Esophagus muscularis mucosa (tissue), 4 donors: ENCODE measurements at places on chromosomes 6 and 20.
A peak's percentile ranks its signal among the peaks of the same experiment; 100 is the strongest.

- H3K4me3 ChIP-seq, result no peak overlapping the region
- H3K36me3 ChIP-seq, result no peaks in the 10 kb centered on the region
- H3K27ac ChIP-seq, result no peak overlapping the region
- H3K27me3 ChIP-seq, result no peaks in the 10 kb centered on the region
- no peak for DNase-seq
Observed at GRCh38 chr6:4377603-4378002, 242.2 kb upstream of the ECI2 start.

DNA sequence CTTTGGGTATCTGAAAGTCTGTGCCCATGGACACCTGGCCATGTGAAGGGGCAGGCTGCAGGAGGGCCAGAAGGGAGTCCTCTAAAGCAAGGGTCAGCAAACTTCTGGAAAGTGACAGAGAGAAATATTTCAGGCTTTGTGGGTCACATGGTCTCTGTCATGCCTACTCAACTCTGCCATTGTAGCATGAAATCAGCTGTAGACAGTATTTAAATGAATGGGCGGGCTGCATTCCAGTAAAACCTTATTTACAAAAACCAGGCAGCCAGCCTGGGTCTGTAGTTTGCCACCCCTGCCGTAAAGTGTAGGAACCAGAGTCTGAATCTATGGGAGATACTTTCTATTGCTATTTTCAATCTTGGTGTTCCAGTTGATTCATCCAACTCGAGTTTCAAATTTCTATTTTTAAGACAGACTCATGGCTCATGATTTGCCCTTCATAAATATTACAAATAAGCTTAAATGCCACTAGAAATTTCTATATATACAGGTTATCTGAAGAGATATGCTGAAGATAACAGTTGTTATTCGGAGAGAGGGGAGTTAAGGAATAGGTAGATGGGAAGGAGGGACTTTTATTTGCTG, 19.0 kb upstream of the ADGRF4 start:
- no peak overlapping the region for H3K27ac ChIP-seq
- DNase-seq, result no peak
- H3K4me3 ChIP-seq, result no peak overlapping the region
- no peaks in the 10 kb centered on the region for H3K36me3 ChIP-seq

GRCh38 chr20:58851221-58851968, 693 bp upstream of the GNAS-AS1 start:
- peaks cover 56% of the 10 kb centered on the region for H3K4me1 ChIP-seq
- H3K27ac ChIP-seq, result no peak overlapping the region
- peaks cover 32% of the 10 kb centered on the region for H3K27me3 ChIP-seq
- H3K36me3 ChIP-seq, result no peaks in the 10 kb centered on the region
- peak overlapping the region; percentile 47 for H3K4me3 ChIP-seq

DNA sequence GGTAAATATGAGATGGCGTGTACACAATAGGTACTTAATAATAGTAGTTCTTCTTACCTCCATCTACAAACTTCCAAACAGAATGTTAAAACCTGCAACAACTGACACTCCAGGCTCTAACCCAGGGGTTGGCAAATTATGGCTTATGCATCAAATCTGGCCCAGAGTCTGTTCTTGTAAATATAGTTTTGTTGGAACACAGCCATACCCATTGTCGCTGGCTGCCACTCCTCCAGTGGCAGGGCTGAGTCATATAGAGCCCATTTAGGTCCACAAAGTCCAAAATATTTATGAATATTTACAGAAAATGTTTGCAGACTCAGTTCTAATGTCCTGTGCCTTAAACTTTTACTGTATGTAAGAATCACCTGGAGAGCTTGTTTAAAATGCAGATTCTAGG, 69.9 kb upstream of the BTBD3 start:
- H3K4me3 ChIP-seq, result no peak overlapping the region
- H3K36me3 ChIP-seq, result no peaks in the 10 kb centered on the region
- H3K27ac ChIP-seq, result no peak overlapping the region
- no peaks in the 10 kb centered on the region for H3K4me1 ChIP-seq
- H3K27me3 ChIP-seq, result no peaks in the 10 kb centered on the region
- no peak for DNase-seq
